ENCODE measurements at places on chromosomes 1 and 21.

GRCh38 chr1:167052389-167052788, 37.8 kb downstream of the GPA33 start:
- no peaks in the 10 kb centered on the region for H3K27me3 ChIP-seq
- no peak overlapping the region for H3K27ac ChIP-seq
- no peaks in the 10 kb centered on the region for H3K36me3 ChIP-seq
- no peak for DNase-seq

DNA sequence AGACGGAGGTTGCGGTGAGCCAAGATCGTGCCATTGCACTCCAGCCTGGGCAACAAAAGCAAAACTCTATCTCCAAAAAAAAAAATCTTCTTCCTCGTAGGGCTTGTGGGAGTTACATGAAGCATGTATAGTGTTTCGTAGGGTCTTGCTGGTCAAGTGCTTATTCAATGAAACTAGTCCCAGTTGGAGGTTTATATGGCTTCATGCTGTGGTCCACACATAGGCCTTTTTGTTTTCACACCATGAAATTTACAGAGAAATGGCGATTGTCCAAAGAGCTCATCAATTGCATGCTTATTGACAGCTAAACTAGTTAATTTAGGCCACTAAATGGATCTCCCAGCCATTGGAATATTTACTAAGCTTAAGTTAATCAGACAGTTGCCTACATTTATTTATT, 29.6 kb downstream of the HUNK start:
- H3K27me3 ChIP-seq: no peaks in the 10 kb centered on the region
- no peak overlapping the region for H3K27ac ChIP-seq
- no peak for DNase-seq
- H3K36me3 ChIP-seq: no peaks in the 10 kb centered on the region
- H3K4me1 ChIP-seq: peaks cover 6% of the 10 kb centered on the region

DNA sequence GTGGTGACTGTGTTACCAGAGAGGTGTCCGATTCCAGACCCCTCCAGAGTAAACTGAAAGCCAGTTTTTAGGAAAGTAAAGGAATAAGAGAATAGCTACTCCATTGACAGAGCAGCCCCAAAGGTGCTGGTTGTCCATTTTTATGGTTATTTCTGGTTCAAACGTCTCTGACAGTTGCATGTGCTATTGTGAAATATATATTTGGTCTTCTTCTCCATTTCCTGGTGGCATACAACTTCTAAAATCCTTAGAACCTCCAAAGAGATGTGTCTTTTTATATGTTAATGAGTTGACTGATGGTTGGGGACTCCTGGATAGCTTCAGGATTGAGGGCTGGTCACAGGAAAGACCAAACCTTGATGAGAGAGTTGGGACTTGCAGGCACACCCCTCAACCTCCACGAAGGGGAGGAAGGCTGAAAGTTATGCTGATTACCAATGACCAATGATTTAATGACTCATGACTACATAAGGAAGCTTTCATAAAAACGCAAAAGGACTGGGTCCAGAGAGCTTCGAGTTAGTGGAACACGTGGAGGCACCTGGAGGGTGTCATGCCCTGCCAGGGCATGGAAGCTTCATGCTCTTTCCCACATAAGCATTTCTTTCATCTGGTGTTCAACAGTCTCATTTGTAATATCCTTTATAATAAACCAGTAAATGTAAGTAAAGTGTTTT, 100.7 kb downstream of the SLC16A1 start:
- no peak overlapping the region for H3K4me3 ChIP-seq
- H3K4me1 ChIP-seq: no peaks in the 10 kb centered on the region
- no peaks in the 10 kb centered on the region for H3K27me3 ChIP-seq
- no peak overlapping the region for H3K27ac ChIP-seq
- H3K36me3 ChIP-seq: no peaks in the 10 kb centered on the region

DNA sequence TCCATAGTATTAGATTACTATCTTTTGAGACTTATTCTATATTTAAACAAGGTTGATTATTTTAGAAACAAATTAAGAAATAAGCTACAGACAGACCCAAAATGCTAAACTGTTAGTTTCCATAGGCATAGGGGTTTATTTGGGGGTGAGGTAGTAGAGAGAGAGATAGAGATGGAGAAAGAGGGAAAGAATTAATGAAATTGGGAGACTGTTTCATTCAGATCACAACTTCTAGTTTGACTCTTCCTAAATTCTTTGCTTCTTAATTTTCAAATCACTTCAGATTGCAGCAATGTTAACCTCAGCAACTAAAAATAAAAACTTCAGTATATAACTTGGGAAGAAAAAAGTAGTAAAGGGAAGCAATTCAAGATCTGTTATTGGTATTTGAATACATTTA, 3.4 kb downstream of the JUN start:
- no peaks in the 10 kb centered on the region for H3K27me3 ChIP-seq
- H3K27ac ChIP-seq: no peak overlapping the region
- H3K4me3 ChIP-seq: peak overlapping the region; percentile 98

GRCh38 chr1:116817582-116818064, 63.4 kb downstream of the CD2 start:
- H3K27me3 ChIP-seq: no peaks in the 10 kb centered on the region
- H3K27ac ChIP-seq: no peak overlapping the region
- H3K4me1 ChIP-seq: peaks cover 19% of the 10 kb centered on the region
- DNase-seq: no peak
- no peak overlapping the region for H3K4me3 ChIP-seq
- no peaks in the 10 kb centered on the region for H3K36me3 ChIP-seq

DNA sequence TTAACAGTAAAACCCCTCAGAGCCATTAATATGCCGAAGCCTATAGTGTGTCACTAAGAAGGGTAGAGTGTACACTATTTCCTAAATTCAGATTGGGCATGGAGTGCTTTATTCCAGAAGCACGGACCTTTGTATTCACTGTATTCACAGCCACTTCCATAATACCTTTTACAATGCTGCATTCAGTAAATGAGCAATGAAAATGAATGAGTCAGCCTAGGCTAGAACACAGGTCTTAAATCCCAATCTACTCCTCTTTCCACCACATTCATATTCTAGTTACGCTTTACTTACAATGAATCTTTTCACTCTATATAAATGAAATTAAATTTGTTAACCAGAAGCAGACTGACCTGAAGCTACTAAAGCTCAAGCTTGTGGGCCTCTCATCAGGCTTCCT, 13.0 kb upstream of the GORAB start:
- H3K27ac ChIP-seq: no peak overlapping the region
- no peaks in the 10 kb centered on the region for H3K36me3 ChIP-seq
- DNase-seq: no peak
- H3K4me3 ChIP-seq: no peak overlapping the region
- H3K4me1 ChIP-seq: peaks cover 5% of the 10 kb centered on the region
- no peaks in the 10 kb centered on the region for H3K27me3 ChIP-seq

GRCh38 chr21:40516335-40516734, 330.6 kb downstream of the DSCAM start:
- no peak for DNase-seq
- no peak overlapping the region for H3K4me3 ChIP-seq
- H3K27me3 ChIP-seq: no peaks in the 10 kb centered on the region

DNA sequence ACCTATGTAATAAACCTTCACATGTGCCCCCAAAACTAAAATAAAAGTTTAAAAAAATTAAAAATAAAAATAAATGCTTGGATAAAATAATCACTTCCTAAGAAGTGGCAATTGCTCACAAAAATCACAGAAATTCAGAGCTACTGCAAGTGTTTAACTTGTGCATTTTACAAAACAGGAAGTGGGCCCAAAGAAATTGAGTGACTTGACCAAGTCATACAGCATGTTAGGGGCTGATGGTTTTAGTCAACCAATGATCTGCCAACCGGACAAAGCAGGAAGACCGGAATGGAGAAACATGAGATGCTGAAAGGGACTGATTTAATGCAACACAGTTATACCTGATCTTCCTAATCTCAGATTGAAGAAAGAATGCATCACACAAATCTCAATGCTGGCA, 96.5 kb downstream of the SMYD2 start:
- H3K27me3 ChIP-seq: no peaks in the 10 kb centered on the region
- peaks cover 22% of the 10 kb centered on the region for H3K4me1 ChIP-seq
- peak overlapping the region; percentile 73 for H3K27ac ChIP-seq
- peaks cover 65% of the 10 kb centered on the region for H3K36me3 ChIP-seq
- DNase-seq: no peak

GRCh38 chr1:22414244-22414751, 37.4 kb upstream of the ZBTB40 start:
- H3K36me3 ChIP-seq: no peaks in the 10 kb centered on the region
- H3K4me3 ChIP-seq: no peak overlapping the region
- H3K4me1 ChIP-seq: peaks cover 15% of the 10 kb centered on the region
- H3K27ac ChIP-seq: no peak overlapping the region
- H3K27me3 ChIP-seq: peaks cover 8% of the 10 kb centered on the region

GRCh38 chr1:62722796-62723195, 34.6 kb upstream of the DOCK7 start:
- no peaks in the 10 kb centered on the region for H3K27me3 ChIP-seq
- no peak overlapping the region for H3K4me3 ChIP-seq
- no peaks in the 10 kb centered on the region for H3K36me3 ChIP-seq
- no peaks in the 10 kb centered on the region for H3K4me1 ChIP-seq

DNA sequence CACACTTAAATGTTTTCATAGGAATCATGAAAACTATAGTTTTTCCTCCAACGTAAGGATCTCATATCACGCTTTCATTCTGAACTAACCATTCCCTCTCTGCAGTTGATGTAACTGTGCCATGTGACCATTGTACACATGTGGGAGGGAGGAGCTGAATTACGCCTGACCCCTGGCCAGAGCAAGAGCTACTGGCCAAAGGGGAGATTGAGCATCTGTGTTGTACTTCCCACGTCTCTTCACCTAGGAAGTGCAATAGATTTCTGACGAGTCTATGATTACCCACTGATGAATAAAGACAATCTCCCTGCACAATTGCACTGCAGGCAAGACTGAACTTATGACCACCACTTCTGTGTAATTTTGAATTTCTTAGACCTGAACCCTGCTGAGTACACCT, 24.0 kb downstream of the PTPRC start:
- no peak for DNase-seq
- no peak overlapping the region for H3K27ac ChIP-seq
- no peaks in the 10 kb centered on the region for H3K27me3 ChIP-seq
- H3K4me3 ChIP-seq: no peak overlapping the region
- peaks cover 12% of the 10 kb centered on the region for H3K4me1 ChIP-seq

DNA sequence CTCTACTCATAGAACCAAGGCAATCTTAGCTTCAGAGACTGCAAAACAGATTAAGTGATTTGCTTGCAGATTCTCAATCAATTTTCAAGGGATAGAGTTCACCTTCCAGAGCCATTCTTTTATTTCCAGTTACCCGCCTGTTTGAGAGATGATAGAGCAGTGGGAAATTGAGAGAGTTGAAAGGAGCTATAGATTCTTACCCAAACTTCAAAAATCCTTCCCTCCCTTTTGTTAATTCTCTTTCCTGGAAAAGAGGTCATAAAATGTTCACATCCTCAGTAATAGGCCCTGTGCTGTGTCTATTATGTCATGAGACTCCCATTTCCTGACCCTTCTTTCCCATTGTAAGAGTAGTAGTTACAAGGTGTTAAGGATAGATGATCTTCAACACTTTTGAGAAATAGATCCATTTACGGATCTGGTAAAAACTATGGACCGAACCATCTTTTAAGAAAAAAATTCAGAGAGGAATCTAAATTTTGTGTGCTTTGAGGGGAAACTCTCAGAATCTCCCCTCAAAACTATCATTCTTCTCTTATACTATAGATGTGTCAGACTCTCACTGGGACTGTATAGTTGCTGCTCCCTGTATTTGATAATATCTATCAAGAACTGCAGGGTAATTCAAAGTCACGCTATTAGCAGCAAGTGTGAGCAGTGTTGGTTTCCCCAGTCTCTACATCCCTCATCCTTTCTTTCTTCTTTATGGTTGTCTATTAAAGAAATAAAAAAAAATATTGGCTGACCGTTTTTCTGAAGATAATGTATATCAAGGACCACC, 8.0 kb downstream of the RGS4 start:
- no peaks in the 10 kb centered on the region for H3K27me3 ChIP-seq
- peaks cover 44% of the 10 kb centered on the region for H3K36me3 ChIP-seq
- no peak overlapping the region for H3K4me3 ChIP-seq
- H3K27ac ChIP-seq: no peak overlapping the region

DNA sequence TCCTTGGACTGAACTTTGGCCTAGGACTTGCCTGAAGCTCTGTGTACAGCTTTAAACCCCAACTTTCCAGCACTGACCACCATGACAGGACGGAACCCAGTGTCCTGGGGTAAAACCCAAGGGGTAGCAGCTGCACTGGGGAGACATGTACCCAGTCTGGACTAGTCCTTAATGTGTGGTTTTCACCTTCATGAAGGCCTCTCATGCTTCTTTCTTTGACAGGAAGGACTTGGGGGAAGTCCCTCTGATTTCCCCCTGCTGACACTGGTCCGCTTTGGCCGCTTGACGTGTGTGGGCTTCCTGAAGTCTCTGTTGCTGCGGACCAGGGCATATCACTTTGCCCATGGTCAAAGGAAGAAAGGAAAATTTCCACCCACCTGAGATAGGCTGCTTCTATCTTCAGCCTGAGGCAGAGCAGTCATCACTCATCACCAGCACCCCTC, 66.3 kb upstream of the PRDX6 start:
- H3K4me3 ChIP-seq: no peak overlapping the region
- H3K27me3 ChIP-seq: no peaks in the 10 kb centered on the region
- H3K27ac ChIP-seq: no peak overlapping the region
- no peak for DNase-seq
- H3K36me3 ChIP-seq: no peaks in the 10 kb centered on the region

- DNase-seq: no peak
- H3K4me3 ChIP-seq: no peak overlapping the region
- no peaks in the 10 kb centered on the region for H3K27me3 ChIP-seq
Observed at GRCh38 chr1:116308276-116308675, 64.8 kb upstream of the ATP1A1 start.

DNA sequence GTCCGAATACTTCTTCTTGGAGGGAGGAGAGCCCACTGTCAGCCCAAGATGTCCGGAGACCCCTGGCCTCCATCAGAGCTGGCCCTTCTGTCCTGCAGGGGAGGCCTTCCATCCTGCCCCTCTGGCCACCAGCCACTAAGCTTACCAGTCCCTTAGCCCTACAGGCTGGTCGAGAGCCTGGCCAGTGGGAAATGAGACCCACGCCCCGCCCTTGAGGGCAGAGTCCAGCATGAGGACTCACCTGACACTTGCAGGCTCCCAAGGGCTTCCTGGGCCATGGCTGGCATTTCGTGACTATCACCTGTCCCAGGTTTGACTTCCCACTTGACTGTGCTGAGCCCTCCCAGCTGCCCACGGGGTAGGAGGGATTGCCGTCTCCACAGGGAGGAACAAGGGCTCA, 361.8 kb upstream of the VAMP3 start:
- DNase-seq: no peak
- H3K4me1 ChIP-seq: no peaks in the 10 kb centered on the region
- H3K36me3 ChIP-seq: no peaks in the 10 kb centered on the region
- H3K27me3 ChIP-seq: no peaks in the 10 kb centered on the region
- H3K4me3 ChIP-seq: no peak overlapping the region

GRCh38 chr1:101618900-101619299, 377.8 kb downstream of the OLFM3 start:
- H3K4me3 ChIP-seq: no peak overlapping the region
- no peak for DNase-seq
- no peaks in the 10 kb centered on the region for H3K27me3 ChIP-seq
- H3K4me1 ChIP-seq: no peaks in the 10 kb centered on the region
- no peaks in the 10 kb centered on the region for H3K36me3 ChIP-seq

Measured in astrocyte (in vitro differentiated cells and primary cell).